Osteocyte (in vitro differentiated cells): ENCODE measurements at places on chromosomes 3 and 15. TPM values are rescaled to one million over a fixed set of nuclear protein-coding genes. Genes with fewer than 3 reads are reported as not detected.
A peak's percentile ranks its signal among the peaks of the same experiment; 100 is the strongest.

DNA sequence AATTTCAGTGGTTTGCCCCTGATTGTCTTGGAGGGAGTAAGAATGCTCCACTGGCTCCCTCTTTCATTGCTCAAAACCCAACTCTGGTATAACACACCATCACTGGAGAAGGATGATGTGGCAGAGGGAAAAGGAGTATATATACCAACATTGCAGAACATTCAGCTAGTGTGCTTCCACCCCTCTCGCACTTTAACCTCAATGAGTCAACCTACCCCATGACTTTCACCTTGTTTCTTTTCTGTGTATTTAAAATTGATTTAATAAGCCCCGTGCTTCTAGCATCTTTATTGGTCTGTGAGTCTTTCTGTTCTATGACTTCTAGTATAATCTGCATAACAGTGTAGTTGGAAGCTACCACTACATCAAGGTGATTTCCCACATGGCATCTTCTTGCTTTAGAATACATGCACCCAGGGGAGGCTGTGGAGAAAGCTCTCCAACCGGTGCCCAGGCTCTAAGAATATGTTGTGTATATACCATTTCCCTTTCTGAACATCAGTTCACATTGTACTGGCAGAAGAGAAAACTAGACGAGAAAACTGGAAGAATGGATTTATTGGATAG, 595.1 kb upstream of the TGFBR2 start:
- no peak for DNase-seq
- H3K36me3 ChIP-seq, result peaks cover 12% of the 10 kb centered on the region
- H3K4me1 ChIP-seq, result peaks cover 5% of the 10 kb centered on the region

DNA sequence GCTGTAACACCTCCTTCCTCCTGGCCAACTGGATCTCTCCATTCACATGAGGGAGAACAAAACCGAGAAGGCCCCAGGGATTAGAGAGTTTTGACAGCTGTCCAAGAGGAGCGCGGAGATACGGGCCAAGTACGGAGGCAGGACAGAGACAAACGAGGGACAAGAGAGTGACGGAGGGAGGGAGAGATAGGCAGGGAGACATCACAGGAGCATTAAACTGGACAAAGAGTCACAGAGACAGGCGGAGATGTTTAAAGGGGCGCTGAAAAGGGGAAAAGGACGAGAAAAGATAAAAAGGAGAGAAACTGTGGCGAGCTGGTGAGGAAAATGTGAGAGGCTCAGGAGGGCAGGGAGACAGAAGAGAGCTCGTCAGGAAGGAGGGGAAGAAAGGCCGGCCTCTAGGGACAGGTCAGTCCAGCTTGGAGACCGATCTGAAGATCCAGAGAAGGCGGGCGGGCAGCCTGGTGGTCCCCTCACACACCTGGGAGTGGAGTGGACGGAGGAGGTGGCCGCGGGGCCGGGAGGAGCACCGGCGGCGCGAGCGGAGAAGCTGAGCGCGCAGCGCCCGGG, 40.5 kb upstream of the ROPN1 start:
- DNase-seq, result no peak
- H3K27ac ChIP-seq, result peak overlapping the region; percentile 68
- no peaks in the 10 kb centered on the region for H3K36me3 ChIP-seq
- H3K4me1 ChIP-seq, result peaks cover 16% of the 10 kb centered on the region
- H3K4me3 ChIP-seq, result peak overlapping the region; percentile 77

GRCh38 chr3:64234571-64234970, 9.3 kb upstream of the PRICKLE2 start:
- H3K4me1 ChIP-seq, result peaks cover 21% of the 10 kb centered on the region
- no peaks in the 10 kb centered on the region for H3K27me3 ChIP-seq
- peaks cover 18% of the 10 kb centered on the region for H3K36me3 ChIP-seq
- no peak overlapping the region for H3K4me3 ChIP-seq
- H3K27ac ChIP-seq, result no peak overlapping the region

DNA sequence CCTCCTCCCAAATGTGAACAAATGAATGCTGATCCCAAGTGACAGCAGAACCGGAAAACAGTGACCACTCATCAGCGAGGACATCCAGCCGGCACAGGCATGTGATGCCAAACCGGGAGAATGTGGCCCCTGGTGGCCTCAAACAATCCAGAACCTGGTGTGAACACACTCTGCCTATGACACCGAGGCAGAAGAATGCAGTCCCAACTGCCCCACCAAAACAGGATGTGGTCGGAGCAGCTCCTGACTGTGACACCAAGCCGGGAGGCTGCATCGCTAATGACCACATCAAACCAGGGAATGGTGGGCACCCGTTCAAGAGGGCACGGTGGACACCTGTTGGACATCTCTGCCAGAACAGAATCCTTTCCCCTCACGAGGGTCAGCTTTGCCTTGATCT, 15.4 kb downstream of the SCN5A start:
- no peaks in the 10 kb centered on the region for H3K4me1 ChIP-seq
- no peak for DNase-seq
- no peak overlapping the region for H3K27ac ChIP-seq
- peaks cover 21% of the 10 kb centered on the region for H3K27me3 ChIP-seq

GRCh38 chr3:194984622-194985021, 286.3 kb downstream of the XXYLT1 start:
- no peak overlapping the region for H3K27ac ChIP-seq
- no peaks in the 10 kb centered on the region for H3K4me1 ChIP-seq
- H3K27me3 ChIP-seq, result peaks cover 32% of the 10 kb centered on the region

DNA sequence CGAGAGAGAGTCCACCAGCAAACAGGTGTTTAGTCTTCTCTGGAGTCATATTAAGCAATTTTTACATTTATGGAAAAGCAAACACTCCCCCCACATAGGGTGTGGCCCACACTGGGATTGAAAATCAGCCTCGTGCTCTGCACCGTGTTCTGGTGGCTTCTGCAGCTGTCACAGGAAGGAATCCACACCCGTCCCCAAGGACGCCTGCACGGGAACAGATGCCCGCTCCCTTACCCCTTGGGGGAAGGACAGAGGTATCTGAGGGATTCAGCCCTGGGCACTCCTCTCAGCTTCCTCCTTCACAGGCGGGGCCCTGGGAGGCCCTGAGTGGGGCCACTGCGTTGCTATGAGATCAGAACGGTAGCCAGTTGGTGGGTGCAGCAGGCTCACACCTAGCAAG, 27.8 kb downstream of the LIPC start:
- H3K27me3 ChIP-seq, result no peaks in the 10 kb centered on the region
- H3K27ac ChIP-seq, result no peak overlapping the region
- no peak overlapping the region for H3K4me3 ChIP-seq
- DNase-seq, result no peak
- H3K4me1 ChIP-seq, result peaks cover 30% of the 10 kb centered on the region

DNA sequence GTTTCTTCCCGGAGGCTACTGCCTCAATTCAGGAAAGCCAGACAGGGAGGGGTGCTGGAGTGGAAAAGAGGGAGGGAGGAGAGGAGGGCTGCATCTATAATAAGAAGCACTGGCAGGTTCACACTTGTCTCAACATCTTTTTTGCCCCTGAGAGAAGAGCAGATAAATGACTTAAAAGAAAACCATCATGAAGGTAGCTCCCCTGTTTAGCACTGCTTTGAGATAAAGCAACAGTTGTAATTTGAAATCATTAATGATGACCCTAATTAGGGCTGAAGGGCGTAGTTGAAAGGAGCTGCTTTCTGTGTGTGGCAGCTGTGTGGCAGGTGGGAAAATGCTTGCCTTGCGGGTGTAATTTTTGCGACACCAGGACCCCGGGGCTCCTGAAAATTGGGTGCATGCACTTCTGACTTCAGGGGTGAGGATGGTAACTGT, 222.8 kb upstream of the IL12A start:
- H3K27me3 ChIP-seq, result no peaks in the 10 kb centered on the region
- peak overlapping the region; percentile 83 for H3K4me3 ChIP-seq
- peaks cover 2% of the 10 kb centered on the region for H3K36me3 ChIP-seq
- no peak for DNase-seq
- H3K4me1 ChIP-seq, result peaks cover 53% of the 10 kb centered on the region
- peak overlapping the region; percentile 96 for H3K27ac ChIP-seq

- H3K27ac ChIP-seq, result no peak overlapping the region
- H3K4me3 ChIP-seq, result no peak overlapping the region
- H3K4me1 ChIP-seq, result no peaks in the 10 kb centered on the region
Observed at GRCh38 chr3:18657858-18658820, 233.0 kb upstream of the SATB1 start.

The TM4SF18 gene
- total RNA-seq, result 2.2 and 3.7 TPM in 2 replicates

The KLHL6 gene
- total RNA-seq, result not detected in 2 replicates

The GABRA5 gene
- total RNA-seq, result not detected in 2 replicates

The KNG1 gene
- total RNA-seq, result not detected in 2 replicates
